Putamen (tissue), 1 donor: ENCODE measurements at places on chromosomes 5 and 9.
A peak's percentile ranks its signal among the peaks of the same experiment; 100 is the strongest.

DNA sequence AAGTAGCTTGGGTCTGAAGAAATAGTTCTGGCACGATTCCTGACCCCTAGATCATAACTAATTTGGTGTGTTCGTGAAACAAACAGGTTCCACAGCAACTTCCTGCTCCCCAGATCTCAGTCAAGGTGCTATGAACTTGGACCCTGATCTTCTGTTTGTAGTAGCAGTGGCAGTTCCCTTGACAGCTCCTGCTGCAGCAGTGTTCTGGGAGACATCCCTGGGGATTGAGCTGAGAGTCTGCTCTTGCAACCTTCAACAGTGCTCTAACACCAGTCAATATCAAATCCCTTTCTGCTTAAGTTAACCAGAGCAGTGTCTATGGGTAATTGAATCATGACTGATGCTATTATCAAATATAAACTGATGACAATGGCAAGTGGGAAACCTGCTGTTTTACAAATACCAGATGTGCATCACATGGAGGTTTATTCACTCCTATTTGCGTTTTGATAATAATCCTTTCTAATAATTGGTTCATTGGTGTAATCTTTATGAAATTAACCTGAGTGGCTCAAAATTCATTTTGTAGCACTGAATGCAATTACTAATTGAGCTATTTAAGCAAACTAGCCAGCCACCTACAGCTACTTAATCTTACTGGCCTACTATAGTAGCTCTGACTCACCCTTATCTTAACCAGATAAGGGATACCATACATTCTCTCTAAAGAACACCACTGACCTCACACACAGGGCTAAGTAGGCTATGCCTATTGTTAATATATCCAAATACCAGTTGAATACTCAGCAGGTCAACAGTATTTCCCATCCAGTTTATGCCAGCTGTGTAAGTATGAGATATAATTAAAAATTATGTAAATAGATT, 21.9 kb downstream of the KDM4C start:
- no peak for DNase-seq

- DNase-seq, result no peak
Observed at GRCh38 chr9:33719581-33720374, 75.6 kb upstream of the PRSS3 start.

GRCh38 chr5:88396751-88397281, 128.2 kb upstream of the TMEM161B start:
- no peak for DNase-seq

- no peak for DNase-seq
Observed at GRCh38 chr9:107989544-107989943, 500.0 kb upstream of the KLF4 start.

GRCh38 chr5:159174511-159175168, 34.7 kb downstream of the RNF145 start:
- DNase-seq, result no peak

GRCh38 chr9:77523891-77524290, 124.2 kb downstream of the GNA14 start:
- DNase-seq, result no peak

GRCh38 chr5:71727978-71728377, 8.9 kb downstream of the CARTPT start:
- DNase-seq, result no peak

GRCh38 chr5:134466241-134467069, 54.8 kb upstream of the CDKN2AIPNL start:
- DNase-seq, result peak; percentile 64
